ENCODE measurements at places on chromosomes 13 and 19.

DNA sequence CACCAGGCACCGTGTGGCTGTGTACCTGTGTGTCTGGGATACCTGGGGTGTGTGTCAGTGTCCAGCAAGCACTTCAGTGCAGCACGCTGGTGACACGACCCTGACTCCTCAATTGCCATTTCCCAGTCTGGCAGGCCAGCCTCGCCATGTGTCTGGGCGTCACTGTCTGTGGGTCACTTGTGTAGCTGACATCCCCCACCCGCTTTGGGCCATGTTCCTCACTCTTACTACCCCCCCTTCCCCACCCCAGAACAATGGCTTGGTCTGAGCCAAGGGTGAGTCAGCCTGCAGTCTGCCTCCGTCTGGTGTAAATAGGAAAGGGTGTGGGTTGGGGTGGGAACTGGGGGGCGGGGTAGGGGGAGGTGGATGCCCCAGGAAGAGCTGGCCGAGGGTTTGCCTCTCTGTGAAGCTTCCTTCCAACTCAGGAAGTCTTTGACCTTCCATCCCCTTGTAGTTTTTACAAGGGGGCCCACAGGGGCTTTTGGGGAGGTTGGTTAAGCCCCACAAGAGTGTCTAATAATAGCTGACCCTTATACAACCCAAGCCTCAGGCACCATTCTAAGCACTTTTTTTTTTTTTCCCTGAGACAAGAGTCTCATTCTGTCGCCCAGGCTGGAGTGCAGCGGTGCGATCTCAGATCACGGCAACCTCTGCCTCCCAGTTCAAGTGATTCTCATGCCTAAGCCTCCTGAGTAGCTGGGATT lies 17.6 kb downstream of the NOVA2 start:
- DNase-seq = no peak

DNA sequence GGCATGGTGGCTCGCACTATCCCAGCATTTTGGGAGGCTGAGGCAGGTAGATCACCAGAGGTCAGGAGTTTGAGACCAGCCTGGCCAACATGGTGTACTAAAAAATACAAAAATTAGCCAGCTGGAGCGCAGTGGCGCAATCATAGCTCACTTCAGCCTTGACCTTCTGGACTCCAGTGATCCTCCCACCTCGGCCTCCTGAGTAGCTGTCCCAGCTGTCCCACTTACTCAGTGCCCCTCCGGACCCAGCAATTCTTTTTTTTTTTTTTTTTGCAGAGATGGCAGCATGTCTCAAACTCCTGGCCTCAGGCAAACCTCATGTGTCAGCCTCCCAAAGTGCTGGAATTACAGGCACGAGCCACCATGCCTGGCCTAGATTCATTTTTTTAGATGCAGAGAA lies 2.3 kb upstream of the ADAT3 start:
- no peak for DNase-seq

DNA sequence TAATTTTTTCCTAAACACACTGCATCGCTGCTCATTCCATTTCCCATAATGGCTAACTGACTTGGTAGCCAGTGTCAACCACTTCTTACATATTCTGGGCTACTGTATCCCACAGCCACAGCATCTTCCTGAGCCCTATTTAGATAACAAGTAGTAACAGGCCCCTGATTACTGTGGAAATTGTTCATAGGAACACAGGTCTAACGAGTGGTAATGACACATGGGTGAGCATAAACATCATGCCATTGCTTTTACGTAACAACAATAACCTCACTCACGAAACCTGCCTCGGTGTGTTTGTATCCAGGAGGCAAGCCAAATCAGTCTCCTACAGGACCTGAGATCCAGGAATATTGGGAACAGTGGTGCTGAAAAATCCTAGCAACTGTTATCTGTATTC lies 438.6 kb downstream of the KLF5 start:
- DNase-seq = no peak

DNA sequence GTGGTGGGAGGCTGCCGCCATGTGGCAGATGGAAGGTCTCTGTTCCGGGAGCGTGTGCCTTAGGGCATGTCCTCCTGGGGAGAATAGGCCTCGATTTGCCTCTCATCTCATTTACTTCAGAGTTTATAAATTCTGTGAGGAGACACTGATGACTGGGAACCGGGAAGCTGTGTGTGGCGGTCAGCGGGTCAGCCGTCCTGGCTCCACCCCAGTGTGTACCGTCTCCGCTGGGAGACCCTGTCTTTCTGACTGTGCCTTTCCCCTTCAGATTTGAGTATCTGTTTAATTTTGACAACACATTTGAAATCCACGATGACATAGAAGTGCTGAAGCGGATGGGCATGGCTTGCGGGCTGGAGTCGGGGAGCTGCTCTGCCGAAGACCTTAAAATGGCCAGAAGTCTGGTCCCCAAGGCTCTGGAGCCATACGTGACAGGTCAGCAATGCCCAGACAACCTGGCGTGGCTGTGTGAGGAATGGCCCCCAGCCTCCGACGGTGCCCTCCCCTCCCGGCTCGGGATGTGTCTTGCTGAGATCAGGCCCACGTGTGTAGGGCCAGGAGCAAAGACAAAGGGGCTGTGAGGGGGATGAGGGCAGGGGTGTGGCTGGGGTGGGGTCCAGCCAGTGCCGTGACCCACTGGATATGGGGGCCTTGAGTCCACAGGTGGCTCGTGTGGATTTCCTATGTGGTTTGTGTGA lies 21.6 kb downstream of the ATP4B start:
- no peak for DNase-seq
